ENCODE measurements at places on chromosomes 6 and 20.

GRCh38 chr6:91082311-91082832 lies 495.5 kb upstream of the MAP3K7 start:
- DNase-seq: no peak

DNA sequence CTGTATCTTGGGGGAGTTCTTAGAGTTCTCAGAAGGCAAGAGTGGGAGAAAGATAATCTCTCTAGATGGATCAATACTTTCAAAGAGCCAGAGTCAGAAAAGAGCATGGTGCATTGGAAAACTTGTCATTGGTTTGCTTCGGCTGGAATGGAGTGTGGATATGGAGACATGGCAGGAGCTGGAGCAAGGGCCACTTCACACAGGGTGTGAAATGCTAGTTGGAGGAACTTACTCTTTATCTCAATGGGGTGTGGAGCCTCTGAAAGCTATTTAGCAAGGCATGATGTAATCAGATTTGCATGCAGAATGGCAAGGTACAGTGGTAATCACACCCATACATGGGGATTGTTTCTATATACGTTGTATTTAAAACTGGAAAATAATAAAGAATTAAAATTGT lies 31.5 kb upstream of the PAQR8 start:
- no peak for DNase-seq

DNA sequence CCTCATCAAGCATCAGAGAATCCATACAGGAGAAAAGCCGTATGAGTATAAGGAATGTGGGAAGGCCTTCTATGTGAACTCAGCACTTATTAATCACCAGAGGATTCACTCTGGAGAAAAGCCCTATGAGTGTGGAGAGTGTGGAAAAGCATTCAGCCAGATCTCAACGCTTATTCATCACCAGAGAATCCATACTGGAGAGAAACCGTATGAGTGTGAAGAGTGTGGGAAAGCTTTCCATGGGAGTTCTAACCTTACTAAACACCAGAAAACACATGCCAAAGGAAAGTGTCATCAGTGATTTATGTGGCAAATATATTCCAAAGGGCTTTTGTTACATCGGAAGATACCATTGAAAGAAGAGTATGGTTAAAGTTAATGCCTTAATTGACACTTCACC lies 25.4 kb downstream of the ZKSCAN8 start:
- no peak for DNase-seq

GRCh38 chr6:144673807-144674206 lies 388.7 kb downstream of the UTRN start:
- DNase-seq: no peak

DNA sequence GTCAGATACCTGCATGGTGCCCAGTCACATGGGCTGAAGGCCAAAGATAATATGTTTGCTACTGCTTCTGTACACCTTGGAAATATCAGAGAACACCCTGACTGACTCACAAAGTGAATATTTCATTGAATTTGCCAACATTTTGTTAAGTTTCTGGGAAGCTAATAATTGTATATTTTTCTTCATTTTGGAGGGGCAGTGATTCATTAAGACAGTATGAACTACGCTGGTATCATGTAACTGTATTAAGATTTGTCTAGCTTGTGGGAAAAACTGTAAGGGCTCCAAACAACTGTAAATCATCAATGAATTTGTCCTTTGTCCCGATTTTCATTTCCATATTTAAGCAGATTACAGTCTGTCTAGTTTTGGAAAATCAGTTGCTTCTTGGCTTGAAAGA lies 102.3 kb upstream of the CCN2 start:
- no peak for DNase-seq

GRCh38 chr6:24766680-24767462 lies 7.9 kb upstream of the GMNN start:
- DNase-seq: no peak

- no peak for DNase-seq
Observed at GRCh38 chr20:48983423-48984400, 62.2 kb downstream of the ARFGEF2 start.

DNA sequence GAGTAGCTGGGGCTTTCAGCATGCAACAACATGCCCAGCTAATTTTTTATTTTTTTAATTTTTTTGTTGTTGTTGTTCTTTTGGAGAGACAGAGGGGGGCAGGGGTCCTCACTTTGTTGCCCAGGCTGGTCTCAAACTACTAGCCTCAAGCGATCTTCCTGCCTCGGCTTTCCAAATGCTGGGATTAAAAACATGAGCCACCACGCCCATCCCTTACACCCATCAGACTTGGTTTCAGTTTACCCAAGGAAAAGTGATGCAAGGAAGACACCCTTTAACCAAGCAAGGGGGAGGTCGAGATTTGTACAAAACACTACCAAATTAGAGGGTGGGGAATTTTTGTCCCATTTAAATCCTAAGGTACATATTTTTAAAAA lies 210.1 kb downstream of the ARHGAP18 start:
- no peak for DNase-seq

- DNase-seq: no peak
Observed at GRCh38 chr6:157432231-157432891, 51.4 kb downstream of the ZDHHC14 start.

DNA sequence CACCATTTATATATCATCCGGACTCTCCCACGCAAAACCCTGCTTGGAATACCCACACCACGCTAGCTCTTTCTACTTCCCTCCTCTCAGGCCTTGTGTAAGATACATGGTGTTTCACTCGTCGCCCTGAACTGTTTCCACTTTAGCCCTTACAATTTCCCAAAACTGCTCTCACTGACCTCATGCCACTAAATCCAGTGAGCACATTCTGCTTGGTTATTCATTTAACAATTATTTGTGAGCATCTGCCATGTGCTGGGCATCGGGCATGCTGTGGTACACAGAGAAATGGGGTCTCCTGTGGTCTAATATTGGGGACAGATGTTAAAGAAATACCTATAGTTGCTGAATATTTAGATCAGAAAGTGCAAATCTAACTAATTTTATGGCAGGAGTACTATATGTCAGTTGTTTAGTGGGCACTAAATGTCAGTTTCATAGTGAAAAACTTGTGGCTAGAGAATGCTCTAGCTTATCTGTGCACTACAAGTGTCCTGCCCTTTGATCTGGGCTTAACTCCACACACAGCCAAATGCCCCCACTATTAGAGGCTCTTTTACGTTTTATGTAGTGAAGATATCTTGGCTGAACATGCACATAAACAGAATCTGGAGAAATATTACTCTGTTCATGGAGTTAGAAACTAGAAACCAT lies 41.0 kb downstream of the PLEKHG1 start:
- DNase-seq: no peak

DNA sequence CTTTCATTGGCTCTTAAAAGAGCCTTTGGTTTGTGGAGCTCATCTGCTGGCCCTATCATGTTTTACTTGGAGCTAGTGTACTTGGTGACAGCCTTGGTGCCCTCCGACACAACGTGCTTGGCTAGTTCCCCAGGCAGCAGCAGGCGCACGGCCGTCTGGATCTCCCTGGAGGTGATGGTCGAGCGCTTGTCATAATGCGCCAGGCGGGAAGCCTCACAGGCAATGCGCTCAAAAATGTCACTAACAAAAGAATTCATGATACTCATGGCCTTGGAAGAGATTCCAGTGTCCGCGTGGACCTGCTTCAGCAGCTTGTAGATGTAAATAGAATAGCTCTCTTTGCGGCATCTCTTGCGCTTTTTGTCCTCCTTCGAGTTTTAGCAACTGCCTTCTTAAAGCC lies 22.8 kb upstream of the SLC17A4 start:
- no peak for DNase-seq

GRCh38 chr6:81744131-81744530 lies 8.3 kb downstream of the TENT5A start:
- no peak for DNase-seq

DNA sequence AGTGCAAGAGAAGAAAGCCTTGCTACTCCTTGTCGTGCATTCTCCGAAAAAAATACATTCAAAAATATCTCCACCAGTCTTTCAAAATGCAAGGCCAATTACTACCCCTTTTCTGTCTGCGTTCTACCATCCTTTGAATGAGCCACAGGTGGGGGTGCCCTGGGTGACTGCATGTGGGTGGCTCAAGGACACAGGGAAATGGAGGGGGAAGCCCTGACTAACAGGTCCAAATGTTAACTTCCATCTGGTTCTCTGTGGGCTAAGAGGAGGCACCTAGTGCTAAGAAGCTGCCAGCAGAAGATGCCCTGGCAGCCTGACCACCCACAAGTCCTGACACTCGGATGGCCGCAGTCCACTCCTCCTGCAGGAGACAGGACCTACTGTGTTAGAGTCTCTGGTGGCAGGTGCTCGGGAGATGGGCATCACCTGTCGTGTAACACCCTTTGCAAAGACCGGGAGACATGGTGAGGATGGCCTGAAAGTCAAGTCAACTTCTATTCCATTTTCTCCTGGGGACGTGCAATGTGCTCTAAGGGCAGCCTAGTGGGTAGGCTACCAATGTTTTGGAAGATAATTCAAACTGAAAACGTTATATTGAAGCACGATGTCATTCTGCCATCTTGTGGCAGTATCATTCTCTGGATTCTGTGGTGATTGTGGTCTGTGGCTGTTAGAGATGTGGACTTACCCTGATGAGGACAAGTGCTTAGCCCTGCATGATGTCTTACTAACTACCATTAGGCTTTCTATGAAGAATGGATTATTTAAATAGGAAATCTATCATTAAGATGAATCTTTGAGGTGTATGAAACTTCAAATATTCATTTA lies 27.4 kb upstream of the IGF2R start:
- no peak for DNase-seq

DNA sequence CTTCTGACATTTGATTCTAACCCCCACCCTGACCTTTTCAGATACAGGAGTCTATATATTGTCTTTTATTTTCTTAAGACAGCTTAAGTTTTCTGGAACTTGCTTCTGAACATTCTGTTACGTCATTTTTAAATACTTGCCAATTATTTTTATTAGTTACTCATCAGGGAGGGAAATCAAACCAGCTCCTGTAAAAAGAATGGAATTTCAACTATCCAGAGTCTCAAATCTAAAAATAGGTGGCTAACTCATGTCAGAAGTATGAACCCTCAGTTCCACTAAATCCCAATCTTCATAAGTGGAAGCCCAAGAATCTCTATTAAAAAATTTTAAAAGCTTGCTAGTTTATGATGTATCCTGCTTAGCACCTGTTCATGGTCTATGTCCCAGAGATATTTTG lies 900.0 kb downstream of the KIF16B start:
- DNase-seq: no peak

DNA sequence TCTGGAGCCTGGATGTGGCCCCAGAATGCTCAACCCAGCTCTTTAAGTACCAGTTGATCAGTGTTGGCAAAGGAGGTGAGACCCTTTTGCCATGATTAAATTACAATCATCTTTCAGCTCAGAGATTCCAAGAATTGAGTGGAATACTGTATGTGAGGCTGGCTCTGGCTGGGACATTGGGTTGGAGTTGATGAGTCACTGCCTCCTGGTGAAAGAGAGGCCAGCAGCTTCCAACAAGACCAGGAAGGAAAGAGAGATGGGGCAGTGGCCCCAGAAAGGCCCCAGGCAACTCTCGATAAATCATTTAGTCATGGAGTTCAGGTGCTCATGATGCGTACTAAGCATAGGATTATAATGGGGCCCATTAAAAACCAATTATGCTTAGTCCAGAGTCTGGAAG lies 2.1 kb downstream of the TGM6 start:
- no peak for DNase-seq

- DNase-seq: no peak
Observed at GRCh38 chr6:82208913-82209312, 38.6 kb downstream of the IBTK start.

GRCh38 chr6:44257753-44258324 lies 511 bp upstream of the SLC35B2 start:
- no peak for DNase-seq

- DNase-seq: no peak
Observed at GRCh38 chr20:44015733-44016103, 101.1 kb downstream of the TOX2 start.

DNA sequence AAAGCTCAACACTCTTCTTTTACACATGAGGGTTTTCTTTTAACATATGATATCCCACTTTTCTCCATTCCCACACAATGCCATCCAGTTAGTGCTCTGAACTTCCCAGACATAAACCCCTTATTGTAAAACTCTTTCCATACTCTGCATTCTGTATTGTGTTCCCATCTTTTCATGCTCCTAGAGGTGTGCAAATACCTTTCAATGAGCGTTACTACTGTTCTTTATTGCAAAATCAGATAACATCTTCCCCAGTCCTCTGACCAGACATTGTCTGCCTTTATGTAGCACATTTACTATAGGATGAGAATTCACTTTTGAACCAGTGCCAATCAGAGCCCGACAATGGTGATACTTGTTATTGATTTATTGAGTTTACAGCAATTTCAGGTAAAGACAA lies 296.2 kb downstream of the GRIK2 start:
- no peak for DNase-seq

DNA sequence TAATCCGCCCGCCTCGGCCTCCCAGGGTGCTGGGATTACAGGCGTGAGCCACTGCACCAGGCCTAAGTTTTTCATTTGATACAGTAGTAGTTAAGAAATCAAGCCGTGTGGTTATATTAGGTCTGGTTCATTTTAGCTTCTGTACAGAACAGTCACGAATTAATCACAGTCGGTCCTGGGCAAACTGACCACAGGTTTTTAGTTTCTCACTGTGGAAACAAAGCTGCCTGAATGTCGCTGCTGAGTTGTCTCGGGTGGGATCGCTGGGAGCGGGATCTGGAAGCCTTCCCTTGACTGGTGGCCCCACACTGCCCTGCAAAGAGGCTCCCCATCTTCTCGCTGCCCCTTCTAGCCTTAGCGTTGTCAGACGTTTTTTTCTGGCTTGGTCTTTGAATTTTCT lies 18.6 kb downstream of the UCKL1 start:
- DNase-seq: no peak

- DNase-seq: no peak
Observed at GRCh38 chr20:22214296-22214695, 370.1 kb downstream of the FOXA2 start.

DNA sequence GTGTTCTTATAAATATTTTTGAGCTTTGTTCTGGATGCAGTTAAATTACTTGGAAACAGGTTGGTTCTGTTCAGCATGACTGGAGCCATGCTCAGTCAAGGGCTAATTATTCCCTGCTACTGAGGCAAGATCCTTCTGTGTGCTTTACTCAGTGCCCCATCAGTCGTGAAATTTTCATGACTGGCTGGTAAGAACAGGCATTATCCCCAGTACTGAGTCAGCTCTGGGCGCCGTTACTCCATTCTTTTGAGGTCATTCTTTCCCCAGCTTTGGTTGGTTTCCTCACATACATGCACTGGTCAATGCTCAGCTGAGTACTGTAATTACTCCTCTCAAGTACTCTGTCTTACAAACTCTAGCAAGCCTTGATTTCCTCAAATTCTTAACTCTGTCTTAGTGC lies 71.3 kb downstream of the CDKAL1 start:
- no peak for DNase-seq

Measured in effector CD8-positive, alpha-beta T cell (primary cell).